H54 (cell line): ENCODE measurements at places on chromosomes 11 and 22.

DNA sequence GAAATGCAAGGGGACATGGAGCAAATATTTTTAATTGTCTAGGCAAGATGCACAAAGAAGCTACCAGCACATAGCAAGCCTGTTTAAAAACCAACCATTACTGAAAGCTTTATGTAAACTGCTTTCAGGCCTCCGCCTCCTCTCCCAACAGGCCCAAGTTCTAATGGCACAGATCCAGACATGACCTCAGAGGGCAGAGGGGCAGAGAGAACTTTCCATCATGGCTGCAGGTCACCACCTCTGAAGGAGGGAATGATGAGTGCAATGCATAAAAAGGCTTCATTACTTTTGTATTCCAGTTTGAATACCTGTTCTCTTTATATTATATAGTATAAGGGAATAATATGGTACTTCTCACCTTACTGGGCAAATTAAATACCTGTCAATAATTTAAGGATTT is 15.2 kb downstream of the DDX17 start:
- no peak for DNase-seq

DNA sequence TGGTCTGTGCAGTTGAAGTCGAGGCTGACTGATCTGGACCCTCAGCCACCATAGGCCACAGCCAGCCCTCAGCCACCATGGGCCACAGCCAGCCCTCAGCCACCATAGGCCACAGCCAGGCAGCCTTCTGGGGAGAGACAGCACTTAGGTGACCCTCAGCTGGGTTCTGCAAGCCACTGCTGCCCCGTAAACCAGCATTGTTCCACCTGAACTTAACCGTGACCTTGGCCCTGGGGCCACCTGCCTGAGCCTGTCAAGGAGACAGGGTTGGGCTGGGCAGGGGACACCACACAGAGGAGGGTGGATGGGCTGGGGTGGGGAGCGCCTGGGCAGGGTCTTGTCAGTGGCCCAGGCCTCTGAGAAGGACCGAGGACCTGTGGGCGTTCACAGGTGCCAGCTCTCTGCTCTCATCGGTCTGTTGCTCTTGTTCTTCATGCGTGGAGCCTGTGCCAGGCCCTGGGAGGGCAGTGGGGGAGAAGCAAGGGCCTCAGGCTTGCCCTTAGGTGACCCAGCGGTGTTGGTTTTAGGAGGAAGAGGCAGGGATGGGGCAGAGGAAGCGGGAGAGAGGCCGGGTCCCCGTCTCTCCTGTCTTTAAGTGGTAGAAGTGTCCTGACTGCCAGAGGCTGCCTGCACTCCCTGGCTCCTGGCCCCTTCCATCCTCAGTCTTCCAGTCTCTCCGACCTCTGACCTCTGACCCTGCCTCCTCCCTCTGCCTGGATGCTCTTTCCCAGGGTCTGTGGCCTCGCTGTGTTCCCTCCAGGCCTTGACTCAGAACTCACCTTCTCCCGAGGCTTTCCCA is 36.9 kb downstream of the GRAMD4 start:
- no peak for DNase-seq

GRCh38 chr11:1008001-1008802 is 28.3 kb downstream of the MUC6 start:
- no peak for DNase-seq

GRCh38 chr22:20423906-20424551 is 13.6 kb downstream of the SCARF2 start:
- DNase-seq, result no peak

GRCh38 chr11:130891326-130891725 is 25.0 kb downstream of the SNX19 start:
- DNase-seq, result no peak

GRCh38 chr11:124441081-124441480 is 4.4 kb downstream of the OR8B8 start:
- DNase-seq, result no peak
